ENCODE measurements at places on chromosomes 4 and X. TPM values are rescaled to one million over a fixed set of nuclear protein-coding genes. Genes with fewer than 3 reads are reported as not detected.

MAGEB17 gene
- polyA plus RNA-seq = not detected

SOWAHD gene
- 0.15 TPM for polyA plus RNA-seq

PGRMC1 gene
- 96.8 TPM for polyA plus RNA-seq

FHDC1 gene
- polyA plus RNA-seq = 0.03 TPM

CLDN34 gene
- polyA plus RNA-seq = not detected

HPGDS gene
- not detected for polyA plus RNA-seq

TMEM271 gene
- not detected for polyA plus RNA-seq

FGA gene
- polyA plus RNA-seq = not detected

PABPC4L gene
- 0.41 TPM for polyA plus RNA-seq

SFRP2 gene
- not detected for polyA plus RNA-seq

ARL13A gene
- polyA plus RNA-seq = not detected

PKD2 gene
- polyA plus RNA-seq = 0.49 TPM

MAGEH1 gene
- 14.9 TPM for polyA plus RNA-seq

NXF2B gene
- 1.8 TPM for polyA plus RNA-seq

TEC gene
- polyA plus RNA-seq = 6.8 TPM

TXK gene
- 0.16 TPM for polyA plus RNA-seq

ERCC6L gene
- 8.5 TPM for polyA plus RNA-seq
